ENCODE measurements at places on chromosomes 3 and 15. TPM values are rescaled to one million over a fixed set of nuclear protein-coding genes. Genes with fewer than 3 reads are reported as not detected.

The TMEM62 gene
- 4.0 TPM for total RNA-seq

The FOXB1 gene
- total RNA-seq: 2.1 TPM

- no peak for DNase-seq
Observed at GRCh38 chr3:129007792-129008191, 6.7 kb downstream of the EFCC1 start.

DNA sequence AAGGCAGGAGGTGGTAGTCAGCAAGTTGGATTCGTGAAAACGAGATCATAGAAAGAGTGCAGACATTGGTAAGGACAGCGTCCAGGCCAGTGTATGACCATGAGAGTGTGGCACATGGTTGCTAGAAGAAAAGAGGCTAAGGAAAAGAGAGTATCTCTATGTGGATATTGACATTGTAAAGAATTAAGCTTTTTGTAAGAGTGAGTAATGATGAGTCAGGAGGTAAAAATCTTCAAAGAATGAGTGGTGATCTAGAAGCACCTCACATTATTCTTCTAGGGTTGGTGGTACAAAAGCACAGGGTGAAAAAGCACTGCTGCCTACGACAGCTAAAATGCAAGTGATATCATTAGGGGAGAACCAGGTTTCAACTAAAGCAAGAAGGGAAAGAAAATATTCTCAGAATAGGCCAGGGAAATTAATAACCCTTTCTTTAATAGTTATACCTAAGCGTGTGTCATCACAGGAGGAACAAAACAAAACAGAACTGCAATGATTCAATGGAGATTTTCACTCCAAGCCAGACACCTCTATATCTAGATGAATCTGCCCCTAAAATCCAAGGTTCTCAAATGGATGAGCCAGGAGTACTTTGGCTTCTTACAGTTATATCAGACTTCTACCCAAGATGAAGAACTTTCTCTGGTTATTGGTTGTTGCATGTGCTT lies 884.7 kb downstream of the NAALADL2 start:
- DNase-seq: no peak

DNA sequence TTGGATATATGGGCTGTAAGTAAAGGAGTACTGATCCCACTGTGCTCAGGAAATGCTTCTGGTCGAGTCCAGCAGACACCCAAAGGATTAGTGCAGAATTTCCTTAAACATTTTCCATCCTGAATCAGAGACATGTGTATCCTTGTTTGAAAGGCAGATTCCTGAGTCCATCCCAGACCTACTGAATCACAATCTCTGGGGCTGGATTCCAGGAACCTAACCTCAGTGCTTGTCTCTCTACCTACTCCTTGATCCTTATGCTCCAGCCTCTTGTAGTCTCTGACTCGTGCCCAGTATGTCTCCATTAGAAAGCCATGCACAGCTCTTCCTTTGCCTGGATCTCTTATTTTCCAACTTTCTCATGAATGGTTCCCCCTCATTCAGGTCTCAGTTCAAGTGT lies 585.8 kb downstream of the NLGN1 start:
- DNase-seq: no peak

GRCh38 chr3:139227165-139227564 lies 116.7 kb upstream of the MRPS22 start:
- DNase-seq: no peak

- DNase-seq: no peak
Observed at GRCh38 chr3:125239266-125239665, 26.7 kb upstream of the SLC12A8 start.

- DNase-seq: no peak
Observed at GRCh38 chr15:84973492-84974460, 7.9 kb upstream of the PDE8A start.

Measured in H1 (cell line).